Foreskin keratinocyte (primary cell): ENCODE measurements at places on chromosomes 5 and 9.

DNA sequence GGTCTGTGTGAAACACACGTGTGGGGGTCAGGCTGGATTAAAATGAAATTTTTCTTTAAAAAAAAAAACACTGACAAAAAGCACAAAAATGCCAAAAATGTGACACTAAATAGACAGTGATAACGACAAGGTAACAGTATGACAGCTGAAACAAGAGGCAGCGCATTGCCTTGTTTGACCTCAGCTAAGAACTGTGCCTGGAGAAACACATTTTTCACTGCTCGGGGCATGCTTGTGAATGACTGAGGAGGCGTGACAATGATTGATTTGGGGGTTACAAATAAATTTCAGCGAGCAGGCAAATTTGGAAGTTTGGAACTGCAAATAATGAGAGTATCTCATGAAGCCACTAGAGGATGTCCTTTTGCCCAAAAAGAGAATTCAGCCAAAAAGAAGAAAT lies 44.2 kb upstream of the SPATA31C2 start:
- DNase-seq, result no peak

DNA sequence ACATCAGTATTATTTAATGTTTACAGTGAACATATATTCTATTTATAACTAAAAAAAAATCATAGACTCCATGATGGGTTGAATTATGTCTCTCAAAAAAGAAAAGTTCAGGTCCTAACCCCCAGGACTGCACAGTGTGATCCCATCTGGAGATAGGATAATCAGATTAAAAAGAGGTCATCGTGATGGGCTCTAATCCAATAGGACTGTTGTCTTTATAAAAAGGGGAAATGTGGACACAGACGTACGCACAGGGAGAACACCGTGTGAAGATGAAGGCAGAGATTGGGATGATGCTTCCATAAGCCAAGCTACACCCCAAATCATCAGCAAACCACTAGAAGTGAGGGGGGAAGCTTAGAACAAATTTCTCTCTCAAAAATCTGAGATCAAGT lies 221.4 kb downstream of the SNX18 start:
- DNase-seq, result no peak

GRCh38 chr9:111599092-111599954 lies at the start of gene PTGR1:
TSS of gene PTGR1 (minus strand) at chr9:111599647. CDS start at chr9:111597422, 2,225 bp downstream.
- peak; percentile 54 for DNase-seq

DNA sequence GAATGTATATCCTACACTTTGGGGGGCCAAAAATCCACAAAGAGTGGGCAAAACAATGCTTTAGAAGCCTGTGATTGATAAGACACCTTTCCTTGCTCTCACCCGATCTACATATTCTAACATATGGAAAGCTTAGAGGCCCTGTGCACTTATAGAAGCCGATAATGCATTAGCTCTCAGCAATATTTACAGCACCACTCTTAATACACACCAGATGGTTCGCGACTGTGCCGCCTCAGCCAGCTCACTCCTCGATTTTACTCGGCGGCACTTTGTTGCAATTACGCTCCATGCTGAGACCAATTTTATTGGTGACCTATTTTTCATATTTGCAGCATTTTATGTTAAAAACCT lies 18.8 kb downstream of the NR2F1 start:
- DNase-seq, result no peak

GRCh38 chr5:569868-570361 lies 42.2 kb upstream of the CEP72 start:
- DNase-seq, result no peak

GRCh38 chr9:118273048-118273447 lies 568.8 kb downstream of the TLR4 start:
- DNase-seq, result no peak
